Endothelial cell (in vitro differentiated cells): ENCODE measurements at places on chromosomes 12 and 14.

DNA sequence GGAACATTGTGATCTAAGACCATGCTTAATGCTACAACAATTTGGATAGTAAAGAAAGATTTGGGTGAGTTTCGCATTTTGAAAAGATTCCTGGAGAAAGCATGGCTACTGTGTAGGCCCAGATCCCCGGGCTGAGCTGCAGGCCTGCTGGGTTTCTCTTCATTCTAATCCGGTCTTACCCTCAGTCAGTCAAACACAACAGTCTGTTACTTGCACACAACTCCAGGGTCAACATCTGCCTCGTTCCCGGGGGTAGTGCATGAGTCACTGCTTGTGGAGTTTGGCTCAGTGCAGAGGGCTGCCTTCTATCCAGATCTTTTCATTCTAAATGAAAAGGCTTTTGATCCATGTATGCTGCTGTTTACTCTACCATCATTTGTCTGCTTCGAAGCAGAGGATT is 60.4 kb upstream of the SEL1L start:
- no peak for DNase-seq

DNA sequence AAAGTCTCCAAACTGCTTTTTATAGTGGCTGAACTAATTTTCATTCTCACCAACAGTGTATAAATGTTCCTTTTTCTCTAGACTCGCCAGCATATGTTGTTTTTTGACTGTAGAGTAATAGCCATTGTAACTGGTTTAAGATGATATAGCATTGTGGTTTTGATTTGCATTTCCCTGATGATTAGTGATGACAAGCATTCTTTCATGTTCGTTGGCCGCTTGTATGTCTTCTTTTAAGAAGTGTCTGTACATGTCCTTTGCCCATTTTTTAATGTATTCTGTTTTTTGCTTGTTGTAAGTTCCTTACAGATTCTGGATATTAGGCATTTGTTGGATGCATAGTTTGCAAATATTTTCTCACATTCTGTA is 404.9 kb downstream of the FLRT2 start:
- no peak for DNase-seq

GRCh38 chr12:104951759-104952509 is 6.2 kb downstream of the SLC41A2 start:
- DNase-seq, result no peak

- no peak for DNase-seq
Observed at GRCh38 chr12:24719293-24719721, 229.6 kb downstream of the BCAT1 start.

- DNase-seq, result no peak
Observed at GRCh38 chr14:68249661-68250451, 430.3 kb downstream of the RAD51B start.

- DNase-seq, result no peak
Observed at GRCh38 chr12:128992550-128992949, 139.3 kb downstream of the GLT1D1 start.

DNA sequence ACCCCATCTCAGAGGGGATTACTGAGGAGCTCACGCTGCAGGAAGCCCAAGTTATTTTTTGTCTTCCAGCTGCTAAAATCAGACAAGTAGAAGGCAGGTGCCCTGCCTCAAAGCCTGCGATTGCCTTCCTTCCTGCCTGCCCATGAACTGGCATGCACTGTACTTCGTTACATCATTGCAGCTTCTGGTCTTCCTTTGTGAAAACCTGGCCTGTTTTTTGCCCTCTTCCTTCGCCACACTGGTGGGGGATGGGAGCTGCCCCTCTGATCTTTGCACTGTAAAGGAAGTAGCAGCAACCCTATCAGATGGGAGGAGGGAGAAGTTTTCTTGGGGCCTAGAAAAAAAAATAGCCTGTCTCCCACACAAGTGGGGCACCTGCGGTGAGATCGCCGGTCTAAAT is 1098.7 kb downstream of the BCL11B start:
- DNase-seq, result no peak

DNA sequence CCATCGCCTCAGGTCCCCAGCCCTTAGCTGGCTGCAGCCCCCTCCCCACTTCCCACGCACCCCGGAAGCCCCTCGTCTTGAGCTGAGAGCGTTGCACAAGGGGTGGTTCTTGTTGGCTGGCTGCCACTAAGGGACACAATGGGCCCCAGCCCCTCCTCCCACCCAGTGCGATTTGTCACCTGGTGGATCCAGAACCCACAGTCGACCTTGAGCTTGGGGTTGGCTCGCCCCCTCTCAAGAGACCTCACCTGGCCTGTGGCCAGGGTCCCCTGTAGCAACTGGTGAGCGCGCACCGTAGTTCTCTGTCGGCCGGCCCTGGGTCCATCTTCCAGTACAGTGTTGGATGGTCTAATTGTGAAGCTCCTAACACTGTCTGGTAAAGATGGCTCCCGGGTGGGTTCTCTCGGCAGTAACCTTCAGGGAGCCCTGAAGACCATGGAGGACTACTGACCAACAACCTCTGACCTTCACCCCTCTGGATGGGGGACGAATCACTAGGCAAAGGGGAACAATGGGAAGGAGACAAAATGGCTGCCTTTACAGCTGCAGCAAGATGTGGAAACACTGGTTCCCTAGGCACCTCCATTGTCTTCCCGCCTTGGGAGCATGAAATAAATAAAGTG is 6.6 kb downstream of the PHB2 start:
- no peak for DNase-seq

- no peak for DNase-seq
Observed at GRCh38 chr14:45060551-45060950, 23.4 kb upstream of the PRPF39 start.

- no peak for DNase-seq
Observed at GRCh38 chr12:101165319-101165718, 44.7 kb downstream of the SLC5A8 start.

GRCh38 chr12:53984901-53985691 is at the start of gene HOXC10:
HOXC10 (plus strand) TSS chr12:53985146; CDS start chr12:53985260, 114 bp downstream.
- DNase-seq, result peak; percentile 91

GRCh38 chr14:88934351-88934806 is 109.9 kb downstream of the TTC8 start:
- DNase-seq, result no peak

DNA sequence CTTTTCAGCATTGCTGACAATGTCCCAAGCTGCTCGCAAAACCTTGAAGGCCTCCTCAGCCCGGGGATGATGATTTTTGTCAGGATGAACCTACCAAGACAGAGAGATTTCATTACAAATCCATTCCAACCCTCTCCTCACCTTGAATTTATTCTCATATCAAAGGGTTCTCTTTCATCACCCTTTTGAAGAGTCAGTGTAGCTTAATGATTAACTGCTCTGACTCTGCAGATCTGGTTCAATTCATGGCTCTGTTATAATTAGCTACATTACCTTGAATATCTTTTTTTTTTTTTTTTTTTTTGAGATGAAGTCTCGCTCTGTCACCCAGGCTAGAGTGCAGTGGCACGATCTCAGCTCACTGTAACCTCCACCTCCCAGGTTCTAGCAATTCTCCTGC is 5.6 kb downstream of the ORMDL2 start:
- no peak for DNase-seq

- DNase-seq, result no peak
Observed at GRCh38 chr14:69873877-69874780, 5.1 kb upstream of the SMOC1 start.

DNA sequence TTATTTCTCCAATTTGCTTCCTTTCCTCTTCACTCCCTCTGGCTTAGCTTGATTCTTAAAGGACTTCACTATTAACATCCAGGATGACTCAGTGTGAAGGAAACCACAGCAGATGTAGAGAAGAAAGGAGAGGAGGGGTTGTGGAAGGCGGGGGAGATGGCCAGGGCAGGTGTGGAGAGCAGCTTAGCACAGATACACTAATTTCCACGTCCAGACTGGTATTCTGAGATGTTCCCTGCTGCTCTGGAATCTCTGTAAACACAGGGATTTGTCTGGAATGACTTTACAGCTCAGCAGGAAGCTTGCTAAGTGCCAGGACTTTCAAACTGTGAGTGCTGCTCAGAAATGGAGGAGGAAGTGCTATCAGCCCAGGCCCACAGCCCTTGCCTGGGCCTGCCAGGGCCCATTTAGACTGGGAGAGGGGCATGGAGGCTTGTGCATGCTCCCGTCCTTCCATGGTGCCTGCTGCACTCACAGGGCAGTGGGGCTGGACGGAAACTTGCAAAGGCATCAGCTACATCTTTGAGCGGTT is 202.5 kb upstream of the DDHD1 start:
- peak; percentile 4 for DNase-seq

- DNase-seq, result no peak
Observed at GRCh38 chr12:103012884-103013283, 55.4 kb downstream of the ASCL1 start.

- DNase-seq, result no peak
Observed at GRCh38 chr14:93073910-93074769, 41.6 kb downstream of the ITPK1 start.

DNA sequence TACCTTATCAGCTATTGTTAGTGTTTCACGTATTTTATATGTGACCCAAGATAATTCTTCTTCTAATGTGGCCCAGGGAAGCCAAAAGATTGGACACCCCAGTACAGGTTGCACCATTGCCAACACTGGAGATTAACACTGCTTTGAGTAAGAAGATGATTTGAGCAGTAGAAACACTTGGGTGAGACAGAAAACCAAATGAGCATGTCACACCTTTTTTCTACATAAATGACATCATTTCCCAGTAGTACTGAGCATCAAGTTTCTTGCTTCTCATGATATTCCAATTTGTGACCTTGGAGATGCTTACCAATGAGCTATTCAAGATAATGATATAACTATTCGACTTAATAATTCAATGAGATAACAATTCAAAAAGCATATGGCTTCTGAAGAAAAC is 140.0 kb downstream of the LLPH start:
- no peak for DNase-seq

- DNase-seq, result no peak
Observed at GRCh38 chr14:55898938-55899337, 219.3 kb upstream of the PELI2 start.

GRCh38 chr12:92955997-92956663 is 27.0 kb upstream of the EEA1 start:
- no peak for DNase-seq
